ENCODE measurements at places on chromosomes 7 and 10.

GRCh38 chr10:50410066-50410811, 158.9 kb upstream of the ASAH2 start:
- DNase-seq, result no peak

DNA sequence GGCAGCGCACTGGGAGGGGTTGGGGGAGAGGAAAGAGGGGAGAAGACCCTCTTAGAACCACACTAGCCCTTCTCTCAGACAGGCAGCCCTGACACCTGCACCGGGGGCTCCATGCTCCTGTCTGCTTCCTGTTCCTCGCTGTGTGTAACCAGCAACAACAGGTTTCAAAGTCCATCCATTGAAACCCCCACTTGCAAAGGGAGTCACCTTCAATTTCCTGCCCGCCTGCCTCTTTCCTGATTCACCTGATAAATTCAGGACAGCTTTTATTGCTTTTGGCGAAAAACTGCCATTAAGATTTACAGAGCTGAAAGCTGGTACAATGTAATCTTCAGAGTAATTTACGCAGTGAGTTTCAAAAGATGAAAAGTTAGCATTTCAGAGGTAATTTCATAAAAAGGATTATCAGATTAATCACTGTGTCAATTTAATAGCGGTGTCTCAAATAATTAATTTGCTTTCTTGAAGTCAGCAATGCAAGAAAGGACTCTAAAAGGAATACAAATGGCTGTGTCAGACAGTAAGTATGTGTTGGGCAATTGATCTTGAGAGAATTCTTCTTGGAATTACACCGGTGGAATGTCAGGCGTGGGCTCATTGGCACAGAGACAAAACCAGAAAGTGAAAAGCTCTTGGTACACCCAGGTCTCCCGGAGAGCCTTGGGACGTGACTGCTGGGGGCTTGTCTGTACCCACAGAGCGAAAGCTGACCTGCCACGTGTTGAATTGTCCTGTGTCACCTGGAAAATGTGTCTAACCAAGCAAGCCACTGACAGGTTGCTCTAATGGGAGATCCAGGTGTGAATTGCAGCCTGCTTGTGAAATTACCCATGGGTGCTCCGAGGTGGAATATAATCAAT, 60.7 kb downstream of the TMEM209 start:
- no peak for DNase-seq

GRCh38 chr10:89327803-89328441, at the start of gene IFIT3:
TSS of gene IFIT3 (plus strand) at chr10:89327997. CDS start at chr10:89328074, 77 bp downstream.
- DNase-seq, result no peak

DNA sequence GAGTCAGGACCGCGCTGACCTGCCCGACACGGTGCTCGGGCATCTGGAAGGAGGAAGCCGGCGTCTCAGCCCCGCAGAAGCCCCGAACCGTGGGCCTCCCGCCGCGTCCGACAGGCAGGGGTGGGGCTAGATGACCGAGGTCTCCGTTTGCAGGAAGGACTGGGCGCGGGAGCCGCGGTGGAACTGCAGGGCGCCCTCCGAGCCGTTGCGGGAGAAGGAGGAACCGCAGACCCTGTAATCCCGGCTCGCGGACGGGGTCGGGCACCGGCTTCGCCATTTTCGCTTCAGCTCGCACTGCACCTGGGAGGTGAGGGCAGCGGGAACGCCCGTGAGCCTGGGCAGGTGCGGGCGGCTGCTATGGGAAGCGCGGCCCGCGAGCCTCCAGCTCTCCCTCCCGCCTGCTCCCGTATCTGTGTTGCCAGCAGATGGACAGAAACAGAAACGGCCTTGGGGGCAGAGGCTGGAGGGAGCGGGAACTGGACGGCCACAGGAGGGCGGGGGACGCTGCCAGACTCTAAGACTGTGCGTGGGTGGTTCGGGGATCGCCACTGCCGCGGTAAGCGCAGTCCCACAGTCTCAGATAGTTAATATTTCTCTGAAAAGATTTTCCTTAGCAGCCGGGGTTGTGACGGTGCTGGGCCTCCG, 114.1 kb downstream of the VIPR2 start:
- peak; percentile 40 for DNase-seq

- peak; percentile 32 for DNase-seq
Measured at GRCh38 chr10:43255634-43256431, 11.0 kb downstream of the RASGEF1A start.

- DNase-seq, result no peak
Measured at GRCh38 chr7:144474363-144474762, 70.9 kb upstream of the NOBOX start.

DNA sequence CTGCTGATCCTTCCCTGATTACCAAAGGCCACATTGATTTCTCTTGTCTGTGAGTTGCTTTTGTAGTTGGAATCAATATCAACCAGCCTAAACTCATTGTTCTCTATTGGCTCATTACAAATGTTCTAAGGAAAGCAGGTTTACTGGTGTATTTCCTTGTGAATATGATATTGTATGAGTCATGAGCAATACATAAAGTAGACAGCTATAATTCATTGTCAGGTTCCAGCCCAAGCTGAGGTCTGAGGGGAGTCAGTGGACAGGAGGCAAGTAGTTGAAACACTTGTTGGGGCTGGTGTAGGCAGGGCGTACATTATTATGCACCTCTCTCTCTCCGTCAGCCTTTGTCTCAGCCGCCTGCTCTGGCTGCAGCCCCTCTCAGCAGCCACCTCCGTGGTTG, 451.7 kb downstream of the IPMK start:
- no peak for DNase-seq

- DNase-seq, result no peak
Measured at GRCh38 chr10:48470893-48471805, 133.7 kb downstream of the ARHGAP22 start.

DNA sequence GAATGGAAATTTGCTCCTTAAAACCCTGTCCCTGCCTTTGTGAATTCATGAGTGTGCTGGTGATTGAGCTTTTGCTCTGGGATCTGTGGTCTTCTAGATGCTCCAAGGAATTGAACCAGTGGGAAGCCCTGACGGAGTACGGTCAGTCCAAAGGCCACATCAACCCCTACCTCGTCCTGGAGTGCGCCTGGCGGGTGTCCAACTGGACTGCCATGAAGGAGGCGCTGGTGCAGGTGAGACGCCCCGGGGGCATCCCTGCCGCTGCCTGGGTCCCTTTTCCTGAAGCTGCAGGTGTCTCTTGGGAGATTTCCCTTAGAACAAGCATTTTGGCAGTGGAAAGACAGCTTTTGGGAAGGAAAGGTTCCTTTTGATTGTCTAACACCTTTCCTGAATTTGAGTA, 100.3 kb downstream of the TRRAP start:
- DNase-seq, result no peak

- no peak for DNase-seq
Measured at GRCh38 chr7:19851504-19851903, 78.1 kb upstream of the TMEM196 start.

DNA sequence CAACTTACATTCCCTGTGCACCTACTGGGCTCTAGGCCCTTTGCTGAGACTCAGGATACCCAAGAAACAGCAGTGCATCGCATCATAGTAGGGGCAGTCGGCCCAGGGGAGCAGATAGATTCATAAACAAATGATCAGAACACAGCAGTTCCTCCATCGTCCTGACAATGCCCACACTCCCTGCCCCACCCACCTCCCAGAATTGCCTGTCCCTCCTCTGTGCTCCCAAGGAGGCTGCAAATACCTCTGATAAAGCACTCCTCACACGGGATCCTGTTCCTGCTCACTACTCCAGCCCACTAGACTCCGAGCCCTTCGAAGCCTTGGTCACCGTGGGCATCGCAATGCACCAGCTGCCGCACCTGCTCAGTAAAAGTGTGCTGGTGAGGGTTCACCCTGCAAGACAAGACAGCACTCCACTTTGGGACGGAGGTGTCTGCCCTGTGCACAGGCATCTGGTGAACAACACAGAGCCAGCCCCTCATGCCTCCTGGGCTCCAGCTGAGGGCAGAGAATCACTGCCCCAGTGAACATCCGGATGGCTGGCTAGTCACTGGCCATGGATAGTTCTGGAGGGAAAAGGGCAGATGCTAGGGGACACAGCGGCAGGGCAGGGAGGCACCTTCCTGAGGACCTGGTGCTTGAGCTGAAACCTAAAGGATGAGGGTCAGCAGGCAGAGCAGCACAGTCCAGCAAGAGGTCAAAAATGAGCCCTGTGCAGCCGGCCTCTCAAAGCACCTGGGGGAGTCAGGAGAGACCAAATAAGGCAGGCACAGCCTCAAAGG, 60.7 kb downstream of the TNS3 start:
- DNase-seq, result no peak

GRCh38 chr10:24843256-24843655, 109.2 kb downstream of the PRTFDC1 start:
- no peak for DNase-seq

All from liver (tissue), 10 donors.